ENCODE measurements at places on chromosomes 16 and 17.

DNA sequence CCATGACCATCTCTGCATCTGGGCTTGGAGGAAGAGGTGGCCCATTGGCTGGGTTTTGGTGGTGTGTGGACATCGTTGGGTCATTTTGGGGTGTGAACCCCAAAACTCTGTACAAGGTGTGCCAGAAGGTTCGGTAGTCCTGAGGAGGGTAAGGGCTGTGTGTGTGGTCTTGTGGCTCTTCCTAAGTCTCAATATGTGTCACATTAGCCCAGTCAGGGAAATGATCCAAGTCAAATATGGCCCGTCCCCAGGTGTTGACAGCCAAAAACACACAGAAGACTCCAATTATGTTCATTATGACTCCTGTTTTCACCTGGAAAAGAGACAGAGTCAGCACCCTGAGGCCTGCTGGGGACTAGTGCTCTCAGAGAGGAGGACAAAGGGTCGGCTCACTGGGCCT is 27.1 kb downstream of the SLC13A5 start:
- DNase-seq, result no peak

DNA sequence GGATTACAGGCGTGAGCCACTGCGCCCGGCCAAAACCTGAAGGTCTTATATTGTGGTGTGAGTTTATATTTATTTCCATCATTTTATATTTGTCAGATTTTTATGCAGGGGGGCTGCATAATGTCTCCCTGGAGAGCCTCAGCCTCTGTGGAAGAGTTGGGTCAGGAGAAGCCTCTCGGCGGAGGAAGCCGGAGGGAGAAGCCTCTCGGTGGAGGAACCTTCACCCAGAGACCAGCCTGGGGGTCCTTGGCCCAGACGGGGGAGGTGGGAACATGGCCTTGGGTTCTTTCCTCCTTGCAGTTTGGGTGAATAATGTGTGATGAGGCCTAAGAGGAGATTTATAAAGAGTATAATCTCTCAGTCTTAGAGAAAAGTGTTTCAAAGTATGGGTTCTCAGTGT is 22.4 kb upstream of the ZNF750 start:
- DNase-seq, result no peak

GRCh38 chr16:12348733-12349704 is 372.5 kb downstream of the SNX29 start:
- no peak for DNase-seq

- DNase-seq, result no peak
These were observed 8.5 kb downstream of the TEKT1 start for GRCh38 chr17:6823011-6823442.

- no peak for DNase-seq
These were observed 236.6 kb downstream of the GSG1L start for GRCh38 chr16:27826893-27827289.

GRCh38 chr16:61050547-61050946 is 985.7 kb downstream of the CDH8 start:
- no peak for DNase-seq

DNA sequence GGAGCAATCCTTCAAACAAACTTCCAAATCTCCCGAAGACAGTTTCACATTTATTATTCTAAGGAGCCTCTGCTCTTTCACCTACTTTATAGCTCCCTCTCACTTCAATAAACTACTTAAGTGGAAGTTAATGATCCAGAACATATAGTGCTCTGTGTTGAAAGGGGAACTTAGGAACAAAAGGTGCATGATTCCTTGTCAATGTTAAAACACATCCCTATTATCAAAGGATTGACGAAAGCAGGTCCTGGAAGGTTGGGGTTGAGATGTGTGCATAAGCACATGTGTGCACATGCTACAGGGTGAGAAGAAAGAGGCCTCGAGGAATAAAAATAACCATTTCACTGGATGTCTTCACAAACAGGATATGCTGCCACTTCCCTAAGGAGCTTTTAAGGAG is 170.3 kb downstream of the SLC39A11 start:
- no peak for DNase-seq

DNA sequence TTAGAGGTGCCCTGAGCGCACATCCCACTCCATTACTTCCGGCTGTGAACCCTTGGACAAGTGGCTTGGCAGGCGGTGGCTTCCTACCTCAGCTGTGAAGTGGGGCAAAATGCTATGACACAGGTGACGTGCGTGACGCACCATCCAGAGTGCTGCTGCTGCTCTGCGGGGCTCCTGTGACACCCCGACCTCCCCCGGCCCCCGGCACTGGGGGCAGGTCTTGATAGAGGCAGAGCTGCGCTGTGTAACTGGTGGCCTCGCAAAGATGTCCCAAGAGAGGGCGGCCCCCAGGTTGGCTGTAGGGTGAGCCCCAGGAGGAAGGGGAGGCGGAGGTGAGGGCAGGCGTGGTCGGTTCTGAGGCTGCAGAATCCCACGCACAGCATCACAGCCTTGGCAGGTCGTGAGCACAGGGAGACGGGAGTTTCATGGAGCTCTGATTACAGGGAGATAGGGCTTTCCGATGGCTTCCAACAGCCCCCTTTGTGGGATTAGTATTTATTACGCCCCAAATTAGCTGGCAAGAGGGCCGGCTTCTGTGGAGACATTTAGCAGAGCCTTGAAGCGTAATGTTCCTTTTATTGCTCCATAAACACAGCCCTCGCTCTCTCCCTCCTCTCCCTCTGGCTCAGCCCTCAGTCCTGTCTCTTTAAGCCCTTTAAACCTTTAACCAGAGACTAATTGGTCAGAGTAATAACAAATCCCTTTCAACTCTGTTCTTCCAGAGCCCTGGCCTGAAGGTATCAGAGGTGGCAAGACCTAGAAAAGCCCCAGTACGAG is 328.1 kb downstream of the C16orf95 start:
- DNase-seq, result no peak

Data from H9 (cell line).